ENCODE measurements at places on chromosomes 2 and 18.

DNA sequence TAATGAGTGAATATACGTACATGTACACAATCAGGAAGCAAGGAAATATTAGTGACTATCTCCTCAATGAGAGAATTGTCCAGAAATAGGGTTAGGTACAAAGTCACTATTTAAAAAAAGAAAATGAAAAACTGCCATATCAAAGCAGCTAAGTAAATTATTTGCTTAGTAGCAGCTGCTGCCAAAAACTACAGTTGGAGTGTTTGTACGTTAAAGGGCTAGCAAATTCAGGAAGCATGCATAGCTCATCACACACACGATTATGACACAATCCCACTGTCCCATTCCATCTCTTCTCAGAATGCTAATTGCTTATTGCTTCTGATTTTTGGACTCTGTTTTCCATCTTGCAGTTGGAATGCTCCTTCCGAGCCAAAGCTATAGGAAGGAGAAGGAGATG is 2012.5 kb upstream of the LRRTM1 start:
- peak; percentile 63 for DNase-seq

GRCh38 chr2:152047824-152048471 is 50.9 kb downstream of the CACNB4 start:
- DNase-seq, result no peak

- no peak for DNase-seq
Observed at GRCh38 chr2:86592547-86593230, 29.4 kb upstream of the CHMP3 start.

DNA sequence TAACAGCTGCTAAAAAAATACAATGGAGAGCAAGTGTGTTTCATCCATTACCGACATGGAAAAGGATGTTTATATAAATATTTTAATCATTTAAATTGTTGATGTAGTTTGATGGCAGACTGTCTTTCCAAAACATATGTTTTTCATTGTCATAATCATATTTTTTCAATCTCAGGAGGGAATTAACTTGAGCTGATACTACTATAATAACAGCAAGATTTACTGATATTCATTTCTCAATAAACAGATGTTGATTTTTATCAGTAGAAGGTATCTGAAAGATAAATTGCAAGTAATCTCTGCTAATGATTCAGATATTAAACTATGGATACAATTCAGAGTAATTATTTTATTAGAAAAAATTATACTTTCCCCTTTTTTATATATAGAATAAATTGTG is 274.9 kb upstream of the TMEFF2 start:
- DNase-seq, result no peak

All from LNCaP clone FGC (cell line).